HepG2 (cell line): ENCODE measurements at places on chromosomes 5 and 9. TPM values are rescaled to one million over a fixed set of nuclear protein-coding genes. Genes with fewer than 3 reads are reported as not detected.

DNA sequence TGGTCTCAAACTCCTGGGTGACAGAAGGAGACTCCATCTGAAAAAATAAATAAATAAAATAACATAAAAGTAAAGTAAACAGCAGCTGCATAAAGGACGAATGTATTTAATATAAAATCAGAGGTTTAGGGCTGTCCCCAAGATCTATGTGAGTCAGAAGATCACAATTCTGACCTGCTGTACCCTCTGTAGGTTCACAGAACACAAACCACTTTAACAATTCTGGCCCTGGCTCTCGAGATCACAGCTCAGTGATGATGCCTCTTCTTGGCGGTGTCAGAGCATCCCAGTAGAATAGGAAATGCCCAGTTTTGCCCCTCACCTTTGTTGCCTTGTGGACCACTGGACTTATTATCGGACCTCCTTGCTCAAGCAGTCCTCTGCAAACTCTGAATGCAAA, 380.9 kb downstream of the TLE1 start:
- DNase-seq: no peak

DNA sequence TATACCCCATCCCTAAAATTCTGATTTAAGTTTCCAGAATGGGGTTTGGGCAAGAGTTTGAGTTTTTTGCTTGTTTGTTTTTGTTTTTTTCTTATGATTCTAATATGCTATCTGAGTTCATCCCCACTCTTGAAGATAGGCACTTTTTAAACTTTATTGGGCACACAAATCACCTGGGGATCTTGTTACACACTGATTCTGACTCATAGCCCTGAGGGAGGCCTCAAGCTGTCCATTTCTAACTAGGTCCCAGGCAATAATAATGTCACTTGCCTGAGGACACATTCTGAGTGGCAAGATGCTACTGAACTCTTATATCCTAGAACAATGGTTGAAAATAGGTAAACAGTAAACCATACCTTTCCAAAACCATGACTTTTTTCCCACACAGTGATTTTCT, 22.8 kb upstream of the ABLIM3 start:
- DNase-seq: no peak

GRCh38 chr5:141903261-141903660, 20.4 kb upstream of the DELE1 start:
- DNase-seq: no peak

DNA sequence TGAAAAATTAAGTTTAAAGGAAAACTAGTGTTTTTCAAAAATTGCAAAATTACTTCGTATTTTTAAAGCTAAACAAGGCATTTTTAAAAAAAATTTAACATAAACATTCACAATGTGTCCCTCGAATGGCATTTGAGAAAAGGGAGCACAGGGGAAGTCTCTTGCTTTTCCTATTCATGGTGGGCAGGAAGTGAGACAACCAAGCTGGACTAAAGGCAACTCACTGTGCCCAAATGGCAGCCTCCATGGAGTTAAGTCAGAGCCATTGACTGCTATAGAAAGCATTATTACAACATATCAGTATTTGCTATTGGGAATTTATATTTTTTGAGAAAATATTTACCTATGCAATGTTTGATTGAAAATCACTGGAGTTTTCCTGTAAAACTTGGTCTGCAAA, 8.3 kb downstream of the HNRNPH1 start:
- DNase-seq: no peak

DNA sequence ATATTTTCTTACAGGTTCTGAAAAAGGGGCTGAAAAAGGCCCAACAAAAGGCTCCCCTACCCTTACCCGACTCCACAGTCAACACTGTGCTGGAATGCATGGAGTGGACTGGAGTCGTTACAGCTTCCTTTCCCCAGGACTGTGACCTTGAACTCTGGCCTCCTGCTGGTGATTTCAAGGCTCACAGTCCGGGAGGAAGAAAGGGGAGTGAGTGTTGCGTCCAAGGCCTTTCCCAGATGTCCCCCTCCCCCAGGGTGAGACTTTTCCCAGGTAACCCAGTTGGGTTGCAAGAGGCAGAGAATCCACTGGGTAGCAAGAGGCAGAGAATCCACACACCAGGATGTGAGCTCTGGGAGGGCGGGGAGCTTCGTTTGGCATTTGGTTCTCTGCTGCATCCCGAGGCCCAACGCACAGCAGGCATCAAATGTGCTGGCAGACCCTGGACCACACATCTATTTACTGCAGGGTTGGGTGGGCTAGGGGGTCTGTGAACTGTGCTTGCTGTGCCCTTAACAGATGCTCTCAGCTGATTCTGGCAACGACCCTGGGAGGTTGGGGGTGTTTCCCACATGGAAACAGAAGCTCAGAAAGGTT, 37.5 kb downstream of the FABP6 start:
- peak; percentile 50 for DNase-seq

- no peak for DNase-seq
Measured at GRCh38 chr9:96031366-96031824, 155.9 kb downstream of the ERCC6L2 start.

- DNase-seq: no peak
Measured at GRCh38 chr5:54024466-54024865, 285.9 kb downstream of the ARL15 start.

The SVEP1 gene
- total RNA-seq: not detected in 2 replicates

DNA sequence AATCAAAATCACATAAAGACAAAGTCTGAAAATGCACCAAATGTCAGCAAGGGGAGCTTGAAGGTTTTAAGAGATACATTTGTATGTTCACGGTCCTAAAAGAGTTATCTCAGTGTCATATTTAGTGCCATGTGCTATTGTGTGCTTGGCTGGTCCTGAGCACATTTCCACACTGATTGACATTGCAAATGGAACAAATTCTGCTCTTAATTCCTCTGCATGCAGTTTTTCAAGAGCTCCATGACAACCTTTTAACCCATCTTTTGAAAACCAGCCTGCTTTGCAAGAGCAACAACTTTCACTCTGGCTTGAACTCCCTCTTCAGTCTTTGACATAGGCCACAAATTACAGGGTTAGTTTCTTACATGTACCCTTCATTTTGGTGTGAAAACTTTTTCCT, 175.4 kb upstream of the ACTBL2 start:
- DNase-seq: no peak

GRCh38 chr5:170161069-170161468, 55.4 kb downstream of the FOXI1 start:
- no peak for DNase-seq

GRCh38 chr5:124444147-124444775, 302.2 kb downstream of the ZNF608 start:
- no peak for DNase-seq

DNA sequence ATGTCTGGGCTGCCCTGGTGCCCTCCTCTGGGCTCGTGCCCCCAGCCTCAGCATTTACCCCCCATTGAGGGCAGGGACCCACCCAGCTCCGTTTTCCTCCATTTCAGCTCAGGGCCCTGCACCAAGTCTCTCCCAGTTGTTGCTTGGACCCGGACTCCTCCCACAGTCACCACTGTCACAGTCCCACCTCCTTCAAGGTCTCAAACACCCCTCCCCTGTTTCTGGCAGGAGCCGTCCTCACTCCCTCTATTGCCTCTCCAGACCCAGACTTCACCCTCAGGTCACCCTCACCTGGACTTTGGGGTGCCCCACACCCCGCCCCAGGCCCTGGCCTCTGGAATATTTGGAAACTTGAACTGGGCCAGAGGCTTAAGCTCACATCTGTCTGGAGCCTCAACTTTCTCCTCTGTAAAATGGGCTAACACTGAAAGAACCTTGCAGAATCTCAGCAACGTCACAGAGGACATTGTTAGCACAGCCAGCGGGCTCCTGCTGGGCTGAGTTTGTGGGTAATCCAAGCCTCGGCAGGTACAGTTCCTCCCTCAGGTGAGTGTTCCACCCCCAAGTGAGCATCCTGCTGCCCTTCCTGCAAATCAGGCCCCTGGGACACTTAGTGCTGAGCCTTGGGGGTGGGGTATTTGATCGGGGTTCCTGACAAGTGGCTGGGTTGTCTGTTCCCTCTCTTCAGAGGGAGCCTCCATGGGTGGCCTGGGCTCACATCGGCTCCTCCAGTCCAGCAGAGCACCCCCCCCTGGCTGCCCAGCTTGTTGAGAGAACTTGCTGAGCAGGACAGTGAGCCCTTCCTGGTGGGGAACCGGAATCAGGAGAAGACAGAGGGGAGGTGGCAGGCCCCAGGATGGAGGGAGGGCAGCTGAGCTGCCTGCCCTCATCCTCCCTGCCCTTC, 130.1 kb downstream of the C9orf50 start:
- no peak for DNase-seq

The CAMK2A gene
- 0.11 TPM in 1 of 2 replicates, not detected in the other for total RNA-seq

GRCh38 chr9:22278426-22278825, 168.2 kb upstream of the DMRTA1 start:
- DNase-seq: no peak

GRCh38 chr5:64145216-64145895, 20.3 kb upstream of the RNF180 start:
- no peak for DNase-seq

- DNase-seq: no peak
Measured at GRCh38 chr9:134955801-134956200, 38.1 kb upstream of the FCN1 start.

The RNF208 gene
- 1.8 and 2.1 TPM in 2 replicates for total RNA-seq

- DNase-seq: peak; percentile 30
Measured at GRCh38 chr5:173645437-173645807, 29.0 kb upstream of the BOD1 start.

- DNase-seq: no peak
Measured at GRCh38 chr9:92644278-92644677, 25.7 kb downstream of the IPPK start.

GRCh38 chr9:134983506-134984371, 66.0 kb upstream of the FCN1 start:
- DNase-seq: no peak

The FUT7 gene
- not detected in 2 replicates for total RNA-seq

DNA sequence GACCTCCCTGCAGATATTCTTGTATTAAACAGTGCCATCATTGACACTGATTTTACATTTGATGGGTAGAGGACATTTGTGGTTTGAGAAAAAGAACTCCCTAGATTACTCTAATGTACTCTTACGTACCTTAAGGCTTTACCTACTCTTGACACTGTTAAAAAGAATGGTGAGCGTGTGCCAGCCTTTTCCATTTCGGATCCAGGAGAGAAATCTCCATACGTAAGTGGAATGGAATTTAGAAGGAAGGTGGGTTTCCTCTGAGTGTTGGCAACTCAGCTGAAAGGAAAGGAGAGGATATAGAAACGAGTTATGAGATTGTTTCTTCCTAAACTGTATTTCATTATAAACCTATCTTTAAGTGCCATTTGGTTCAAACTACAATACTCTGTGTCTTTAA, 40.9 kb downstream of the TNPO1 start:
- no peak for DNase-seq

DNA sequence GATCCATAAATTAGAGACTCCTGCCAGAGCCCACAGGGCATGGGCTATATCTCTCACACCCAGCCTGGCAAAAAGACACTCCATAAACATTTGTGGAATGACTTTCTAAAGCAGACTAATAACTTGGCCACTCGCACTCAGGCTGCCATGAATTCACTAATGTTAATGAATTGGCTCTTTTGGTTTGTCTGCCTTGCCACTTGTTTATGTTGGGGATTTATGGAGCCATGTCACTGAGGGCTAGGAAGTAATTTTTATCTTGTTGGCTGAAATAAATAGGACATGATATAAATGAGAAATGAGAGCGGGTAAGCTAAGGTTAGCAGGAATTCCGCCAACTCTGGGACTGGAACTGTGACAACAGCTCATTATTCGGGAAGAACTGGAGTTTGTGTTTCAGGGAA, 55.2 kb downstream of the DROSHA start:
- no peak for DNase-seq

DNA sequence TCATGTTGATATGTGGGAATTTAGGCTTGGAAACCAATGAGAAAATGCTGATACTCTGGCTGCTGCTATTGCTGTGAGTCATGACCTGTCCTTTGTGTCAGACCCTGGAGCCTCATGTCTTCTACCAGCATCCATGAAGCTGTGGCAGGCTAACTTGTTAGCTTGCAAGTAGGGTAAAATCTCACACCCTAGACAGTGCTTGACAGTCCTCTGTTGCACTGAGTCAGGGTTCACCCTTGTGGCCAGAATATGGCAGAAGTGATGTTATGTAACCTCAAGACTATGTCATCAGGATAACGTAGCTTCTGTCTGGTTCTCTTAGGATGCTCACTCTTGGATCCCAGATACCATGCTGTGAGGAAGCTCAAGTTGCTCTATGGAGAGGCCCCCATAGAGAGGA, 110.8 kb downstream of the LHX2 start:
- DNase-seq: no peak

GRCh38 chr5:13498279-13498678, 446.2 kb downstream of the DNAH5 start:
- DNase-seq: peak; percentile 41

DNA sequence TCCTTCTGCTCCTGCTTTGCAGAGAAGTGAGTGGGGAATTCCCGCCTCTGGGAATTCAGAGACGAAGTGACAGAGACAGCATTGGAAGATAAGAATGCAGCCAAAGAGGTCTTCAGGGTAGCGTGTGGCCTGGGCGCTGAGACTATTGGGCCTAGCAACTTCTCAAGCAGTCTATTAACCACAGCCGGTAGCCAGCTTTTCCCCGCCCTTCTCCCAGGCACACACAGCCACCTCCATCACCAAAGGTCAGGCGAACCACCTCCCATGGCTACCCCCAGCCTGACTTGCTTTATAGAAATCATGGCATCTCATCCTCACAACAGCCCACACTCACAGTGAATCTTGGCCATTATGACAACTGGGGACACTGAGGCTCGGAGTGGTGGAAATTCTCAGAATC, 124.2 kb downstream of the KCNIP1 start:
- no peak for DNase-seq

The CCNI2 gene
- total RNA-seq: not detected in 2 replicates

The C7 gene
- 3.5 and 3.6 TPM in 2 replicates for total RNA-seq

The SV2C gene
- not detected in 2 replicates for total RNA-seq

DNA sequence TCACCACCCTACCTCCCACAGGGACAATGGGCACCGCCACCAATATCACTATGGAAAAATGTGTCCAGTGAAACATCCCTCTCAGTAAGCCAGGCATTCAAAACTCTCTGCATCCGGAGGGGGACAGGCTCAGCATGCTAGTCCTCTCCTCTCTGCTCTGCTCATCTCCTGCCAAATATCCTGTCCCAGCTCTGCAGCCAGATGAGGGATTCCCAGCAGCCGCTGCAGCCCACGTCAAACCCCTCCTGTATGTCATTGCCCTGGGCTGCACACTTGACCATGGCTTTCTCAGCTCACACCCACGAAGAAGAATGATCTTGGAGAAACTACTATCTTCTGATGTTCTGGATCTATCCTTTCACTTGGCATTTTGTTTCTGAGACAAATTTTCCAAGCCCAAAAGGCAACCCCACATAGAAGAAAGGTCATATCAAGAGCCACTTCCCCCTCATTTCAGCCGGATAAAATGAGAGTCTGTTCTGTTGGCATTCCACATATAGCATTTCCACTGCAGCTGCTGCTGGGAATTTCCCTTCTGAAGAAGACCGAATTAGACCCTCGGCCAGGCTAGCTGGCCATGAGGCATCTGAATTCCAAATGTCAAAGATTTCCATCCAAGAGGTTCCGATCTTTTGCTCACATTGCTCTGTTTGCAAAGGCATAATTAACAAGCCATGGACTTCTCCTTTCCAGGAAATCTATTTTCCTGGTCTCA, 338.0 kb downstream of the ACTL7B start:
- no peak for DNase-seq

The PCDHA2 gene
- not detected in 2 replicates for total RNA-seq

GRCh38 chr9:19498015-19498414, 89.2 kb downstream of the ACER2 start:
- no peak for DNase-seq

- peak; percentile 28 for DNase-seq
Measured at GRCh38 chr5:170267431-170268152, 30.0 kb downstream of the LCP2 start.
